ENCODE measurements at places on chromosomes 1 and 21. TPM values are rescaled to one million over a fixed set of nuclear protein-coding genes. Genes with fewer than 3 reads are reported as not detected.

Gene FAM151A
- not detected for total RNA-seq

Gene LZIC
- 8.7 TPM for total RNA-seq

Gene SPRR2A
- total RNA-seq: not detected

Gene PRAMEF17
- total RNA-seq: not detected

Gene CYP4Z1
- total RNA-seq: not detected

Gene SLC16A4
- 5.6 TPM for total RNA-seq

Gene TBX15
- 0.03 TPM for total RNA-seq

Gene LAD1
- 238 TPM for total RNA-seq

Gene OSCP1
- 1.1 TPM for total RNA-seq

Gene LCE1B
- not detected for total RNA-seq

Gene ADAMTSL4
- not detected for total RNA-seq

Gene RCSD1
- not detected for total RNA-seq

Gene ELAVL4
- not detected for total RNA-seq

Gene MAP10
- not detected for total RNA-seq

Gene IGSF3
- 27.2 TPM for total RNA-seq

Gene ITLN1
- total RNA-seq: not detected

Gene MYOG
- total RNA-seq: not detected

Gene FAM72C
- not detected for total RNA-seq

Gene PCSK9
- total RNA-seq: 6.1 TPM

Gene TMEM200B
- total RNA-seq: not detected

Gene FCRL2
- total RNA-seq: not detected

Gene ARMH1
- total RNA-seq: 0.15 TPM

Gene OR2L3
- total RNA-seq: not detected

Gene KAZN
- total RNA-seq: 1.1 TPM

Gene MMP23B
- total RNA-seq: 0.10 TPM

Gene RNU5D-1
- not detected for total RNA-seq

Gene C1orf210
- total RNA-seq: 39.0 TPM

Gene CSMD2
- total RNA-seq: not detected

Gene LEMD1
- 3.8 TPM for total RNA-seq

Gene C8A
- total RNA-seq: not detected

Gene LCE1E
- 5.2 TPM for total RNA-seq

Gene AMPD1
- not detected for total RNA-seq

Gene EPS15
- 9.4 TPM for total RNA-seq
